ENCODE measurements at places on chromosomes 13 and 19.

- DNase-seq, result no peak
Observed at GRCh38 chr19:29617366-29618266, 11.5 kb downstream of the POP4 start.

- no peak for DNase-seq
Observed at GRCh38 chr13:19810996-19811881, 28.5 kb upstream of the PSPC1 start.

- no peak for DNase-seq
Observed at GRCh38 chr13:93045836-93046235, 180.8 kb upstream of the GPC6 start.

DNA sequence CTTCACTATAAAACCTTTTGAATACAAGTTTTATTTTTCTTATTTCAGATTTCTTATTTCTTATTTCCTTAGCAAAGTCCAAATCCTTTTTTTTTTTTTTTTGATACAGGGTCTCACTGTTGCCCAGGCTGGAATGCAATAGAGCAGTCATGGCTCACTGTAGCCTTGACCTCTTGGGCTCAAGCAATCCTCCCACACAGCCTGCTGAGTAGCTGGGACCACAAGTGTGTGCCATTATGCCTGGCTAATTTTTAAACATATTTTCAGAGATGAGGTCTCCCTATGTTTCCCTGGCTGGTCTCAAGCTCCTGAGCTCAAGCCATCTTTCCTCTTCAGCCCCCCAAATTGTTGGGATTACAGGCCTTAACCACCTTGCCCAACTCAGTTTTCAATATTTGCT lies 334.3 kb downstream of the DLEU7 start:
- no peak for DNase-seq

DNA sequence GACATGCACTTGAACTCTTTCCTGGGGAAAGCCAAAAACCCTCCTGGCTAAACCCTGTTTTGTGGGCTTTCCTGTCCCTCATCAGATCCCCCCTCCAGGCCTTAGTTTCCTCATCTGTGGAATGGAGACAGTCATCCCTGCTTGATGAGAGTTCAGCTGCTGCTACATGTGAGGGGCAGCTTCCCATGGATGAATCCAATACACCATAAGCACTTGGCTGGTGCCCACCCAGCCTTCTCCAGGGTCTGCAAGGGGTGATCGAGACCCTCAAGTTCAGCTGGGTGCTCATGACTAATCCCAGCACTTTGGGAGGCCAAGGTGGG lies 21.6 kb downstream of the IL12RB1 start:
- DNase-seq, result no peak

- DNase-seq, result no peak
Observed at GRCh38 chr19:1240925-1241324, 626 bp upstream of the ATP5F1D start.

- DNase-seq, result no peak
Observed at GRCh38 chr13:94431574-94431973, 47.9 kb downstream of the DCT start.

GRCh38 chr19:8640402-8641004 lies 10.1 kb downstream of the NFILZ start:
- DNase-seq, result peak; percentile 19

- DNase-seq, result no peak
Observed at GRCh38 chr19:1167687-1168571, 6.1 kb downstream of the SBNO2 start.

DNA sequence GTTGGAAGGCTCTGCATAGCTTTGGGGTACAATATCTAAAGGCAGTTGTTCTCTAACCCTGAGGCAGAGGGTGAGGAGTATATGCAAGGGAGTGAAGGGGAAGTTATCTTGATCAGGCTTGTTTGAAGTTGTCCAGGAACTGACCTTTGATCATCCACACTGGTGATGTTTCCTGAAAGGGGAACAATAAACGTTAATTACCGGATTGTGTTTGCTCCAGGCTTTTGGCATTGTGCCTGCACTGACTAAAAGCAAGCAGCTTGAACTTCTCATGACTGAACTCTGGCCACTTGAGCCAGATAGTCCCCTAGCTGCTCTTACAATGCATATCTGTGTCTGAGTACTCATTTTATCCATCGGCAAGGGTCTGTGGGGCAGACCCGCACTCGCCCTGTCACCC lies 27.0 kb upstream of the ZNF726 start:
- DNase-seq, result no peak

DNA sequence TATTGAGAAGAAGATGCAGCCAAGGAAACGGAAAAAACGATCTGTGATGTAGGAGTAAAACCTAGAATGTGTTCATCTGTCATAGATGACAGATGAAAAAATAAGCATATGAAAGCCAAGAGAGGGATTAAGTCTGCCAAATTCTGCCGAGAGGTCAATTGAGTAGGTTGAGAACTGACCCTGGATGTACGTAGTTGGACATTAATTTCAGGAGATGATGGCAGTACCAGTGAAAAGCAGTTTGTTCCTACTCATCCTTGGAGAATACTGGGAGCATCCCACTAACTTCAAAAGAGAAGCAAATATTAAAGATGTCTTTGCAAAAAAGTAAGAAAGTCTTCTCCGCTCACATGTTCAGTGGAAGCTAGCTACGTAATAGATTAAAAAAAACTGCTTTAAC lies 11.8 kb upstream of the FGF9 start:
- DNase-seq, result no peak

DNA sequence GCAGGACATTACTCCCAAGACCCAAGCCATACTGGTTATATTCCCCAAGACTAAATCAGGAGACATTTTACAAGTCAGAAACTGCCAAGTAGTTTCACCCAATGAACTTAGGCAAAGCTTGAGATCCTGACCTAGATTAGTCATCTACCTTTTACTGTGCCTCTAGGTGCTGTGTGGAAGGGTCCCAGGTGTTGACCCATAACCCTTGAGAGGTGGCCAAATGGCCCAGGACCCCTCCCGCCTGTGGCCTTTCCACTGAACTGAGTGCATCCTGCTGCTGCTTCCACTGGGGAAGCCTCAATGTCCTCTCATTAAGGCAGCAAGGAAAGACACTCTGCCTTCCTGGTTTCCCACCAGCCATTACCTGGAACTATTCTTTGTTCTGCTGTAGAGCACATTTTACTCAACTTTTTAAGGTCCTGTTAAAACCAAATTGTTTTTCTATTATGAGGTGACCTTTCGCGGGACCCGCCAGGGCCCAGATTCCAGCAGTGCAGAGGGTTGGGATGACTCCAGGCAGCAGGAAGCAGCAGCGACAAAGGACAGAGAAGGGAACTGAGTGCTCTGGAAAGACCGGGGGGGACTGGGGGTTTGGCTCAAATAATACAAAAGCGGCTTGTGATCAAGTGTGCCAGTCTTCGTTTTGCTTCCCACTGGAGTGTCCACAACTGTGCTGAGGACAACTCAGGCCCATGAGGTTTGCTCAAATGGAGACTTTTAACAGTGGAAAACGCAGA lies 27.1 kb downstream of the ANKRD10 start:
- no peak for DNase-seq

- peak; percentile 28 for DNase-seq
Observed at GRCh38 chr19:42313096-42313839, at the start of gene TMEM145. TSS of gene TMEM145 (plus strand) at chr19:42313309. CDS start at chr19:42313377, 68 bp downstream.

GRCh38 chr19:47280183-47280797 lies 5.6 kb downstream of the INAFM1 start:
- peak; percentile 64 for DNase-seq

- DNase-seq, result no peak
Observed at GRCh38 chr13:112996671-112997091, 27.7 kb downstream of the MCF2L start.
